ENCODE measurements at places on chromosomes 12 and 14.

- no peak for DNase-seq
Measured at GRCh38 chr12:31506515-31507306, 84.2 kb downstream of the DENND5B start.

- no peak for DNase-seq
Measured at GRCh38 chr14:33742166-33742565, 208.7 kb downstream of the EGLN3 start.

- no peak for DNase-seq
Measured at GRCh38 chr14:74959596-74960180, 4.3 kb upstream of the PGF start.

GRCh38 chr12:65758401-65758800 is 65.9 kb upstream of the HMGA2 start:
- DNase-seq, result no peak

GRCh38 chr12:24600996-24601395 is 347.9 kb downstream of the BCAT1 start:
- no peak for DNase-seq

DNA sequence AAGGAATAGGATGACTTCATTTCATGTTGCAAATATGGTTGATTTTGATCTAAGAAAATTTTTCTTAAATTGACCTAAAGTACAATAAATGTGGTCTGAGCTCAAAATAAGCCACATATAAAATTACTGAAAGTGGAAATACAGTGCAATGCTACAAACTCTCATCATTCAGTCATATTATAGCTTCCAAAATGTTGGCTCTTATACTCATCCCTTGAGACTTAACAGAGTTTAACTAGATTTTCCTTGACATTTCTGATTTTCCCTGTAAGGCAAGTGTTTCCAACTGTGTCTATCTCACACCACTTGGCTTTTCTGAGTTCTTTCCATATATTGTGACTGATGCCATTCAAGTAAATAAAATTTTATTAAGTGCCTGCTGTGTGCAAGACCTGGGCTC is 123.7 kb upstream of the NTF3 start:
- no peak for DNase-seq

DNA sequence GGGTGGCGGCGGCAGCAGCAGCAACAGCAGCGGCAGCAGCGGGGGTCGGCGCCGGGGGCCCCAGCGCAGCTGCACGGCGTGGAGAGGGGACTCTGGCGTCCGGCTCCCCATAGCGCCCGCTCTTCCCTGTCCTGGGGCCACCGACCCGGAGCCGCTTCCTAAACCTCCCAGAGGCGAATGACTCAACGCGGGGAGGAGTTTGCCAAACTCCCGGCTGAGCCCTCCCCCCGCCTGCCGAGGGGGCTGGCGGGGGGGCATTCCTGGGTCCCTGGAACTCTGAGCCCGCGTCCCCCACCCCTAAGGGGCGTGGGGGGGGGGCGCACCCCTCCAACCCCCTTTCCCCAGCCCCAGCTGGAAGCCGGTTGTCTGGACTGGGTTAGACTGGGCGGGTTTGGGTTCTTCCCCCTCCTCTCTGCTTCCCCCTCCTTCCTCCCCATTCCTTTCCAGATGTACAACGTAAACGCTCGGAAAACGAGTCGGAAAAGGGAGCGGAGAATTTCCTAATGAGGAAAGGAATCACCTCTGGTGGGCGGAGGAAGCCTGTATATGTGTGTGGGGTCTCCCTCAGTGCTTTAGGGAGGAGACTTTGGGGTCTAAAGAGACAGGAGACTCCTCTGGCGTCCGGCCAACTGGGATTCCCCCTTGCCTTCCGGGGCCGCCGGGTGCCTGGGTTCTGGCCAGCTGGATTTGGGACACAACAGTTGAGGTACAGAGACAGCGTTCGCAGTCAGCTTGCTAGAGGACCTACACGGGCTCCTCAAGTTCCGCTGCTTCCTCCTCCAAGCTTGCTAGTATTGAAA is at the start of gene ITGA5:
Gene ITGA5 (minus strand): TSS at position 179 of the 800 bp plus-strand sequence. CDS start 68 bp downstream, at position 111.
- no peak for DNase-seq
